A172 (cell line): ENCODE measurements at places on chromosomes 5 and 9. TPM values are rescaled to one million over a fixed set of nuclear protein-coding genes. Genes with fewer than 3 reads are reported as not detected.

The MARCHF11 gene
- total RNA-seq, result not detected in 2 replicates

The LECT2 gene
- not detected in 2 replicates for total RNA-seq

The SLC25A48 gene
- not detected in 2 replicates for total RNA-seq

The PCDHB13 gene
- total RNA-seq, result 1.1 TPM in 2 replicates

The OLFML2A gene
- total RNA-seq, result 12.0 and 18.0 TPM in 2 replicates

The FBXL17 gene
- 15.4 and 15.5 TPM in 2 replicates for total RNA-seq

The TMEM232 gene
- 0.14 and 1.5 TPM in 2 replicates for total RNA-seq

The STPG3 gene
- not detected in 2 replicates for total RNA-seq

The CDC20B gene
- 0.07 TPM in 1 of 2 replicates, not detected in the other for total RNA-seq
